NCI-H1092 (cell line): ENCODE measurements at places on chromosomes 2 and 18.

GRCh38 chr2:126662621-126663020 is 6.7 kb downstream of the GYPC start:
- no peak for DNase-seq

DNA sequence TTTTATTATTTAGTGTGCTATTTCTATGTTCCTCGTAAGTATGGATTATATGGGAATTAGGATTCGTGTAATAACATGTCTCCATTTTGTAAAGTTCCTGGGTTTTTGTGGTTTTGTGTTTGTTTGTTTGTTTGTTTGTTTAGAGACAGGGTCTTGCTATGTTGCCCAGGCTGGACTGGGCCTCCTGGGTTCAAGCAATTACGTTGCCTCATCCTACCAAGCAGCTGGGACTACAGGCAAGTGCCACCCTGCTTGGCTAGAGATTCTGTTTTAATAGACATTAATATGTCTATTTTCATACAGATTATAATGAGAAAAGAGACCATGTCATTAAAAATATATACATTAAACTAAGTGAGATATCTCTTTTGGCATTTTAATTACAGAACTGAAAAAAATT is 35.2 kb upstream of the OTX1 start:
- DNase-seq = no peak

DNA sequence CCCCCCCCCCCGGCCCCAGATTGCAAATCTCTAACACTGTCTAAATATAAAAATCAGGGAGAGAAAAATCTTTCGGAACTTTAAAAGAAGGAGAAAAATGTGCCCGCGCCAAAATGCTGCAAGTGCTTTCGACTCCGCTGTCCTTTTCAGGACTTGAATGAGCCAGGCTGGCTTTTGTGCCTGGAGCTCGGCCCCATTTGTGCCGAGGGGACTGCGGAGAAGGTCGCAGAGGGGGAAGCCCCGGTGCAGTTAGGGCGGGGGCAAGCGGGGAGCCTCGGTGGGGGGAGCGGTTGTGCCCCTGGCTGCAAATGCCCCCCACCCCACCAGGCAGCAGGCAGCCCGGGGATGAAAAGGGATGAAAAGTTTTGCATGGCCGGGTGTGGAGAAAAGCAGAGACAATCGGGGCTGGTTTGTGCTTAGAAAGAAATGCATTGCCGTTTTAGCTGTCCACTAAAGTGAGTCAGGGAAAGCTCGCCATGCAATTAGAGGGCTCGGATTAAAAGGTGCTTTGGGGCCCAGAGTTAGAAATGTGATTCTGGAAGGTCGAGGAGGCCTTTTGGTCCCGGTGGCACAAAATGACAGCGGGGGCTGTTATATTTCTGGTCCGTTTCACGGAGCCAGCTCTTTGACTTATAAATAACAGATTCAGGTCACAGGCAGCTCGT is 1.6 kb downstream of the INHBB start:
- DNase-seq = no peak

DNA sequence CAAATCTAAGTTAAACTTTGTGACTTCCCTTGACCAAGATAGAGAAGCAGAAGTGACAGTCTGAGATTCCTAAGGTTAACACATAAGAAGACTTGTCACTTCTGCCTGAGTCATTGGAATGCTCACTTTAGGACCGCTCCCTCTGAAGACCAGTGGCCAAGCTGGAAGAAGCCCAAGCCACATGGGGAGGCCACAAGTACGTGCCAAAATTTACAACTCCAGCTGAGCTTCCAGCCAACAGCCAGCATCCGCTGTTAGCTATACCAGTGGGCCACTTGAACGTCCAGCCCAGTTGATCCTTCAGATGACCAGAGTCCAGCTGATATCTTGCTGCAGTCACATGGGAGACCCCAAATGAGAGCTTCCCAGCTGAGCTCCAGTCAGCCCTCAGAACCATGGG is 18.1 kb upstream of the ANTXR1 start:
- DNase-seq = no peak
